ENCODE measurements at places on chromosomes 11 and 22. TPM values are rescaled to one million over a fixed set of nuclear protein-coding genes. Genes with fewer than 3 reads are reported as not detected.

- H3K36me3 ChIP-seq: no peaks in the 10 kb centered on the region
- no peak overlapping the region for H3K27ac ChIP-seq
- DNase-seq: no peak
- no peaks in the 10 kb centered on the region for H3K27me3 ChIP-seq
Observed at GRCh38 chr11:83219095-83219494, 25.6 kb downstream of the ANKRD42 start.

SPDYC gene
- not detected for total RNA-seq

DNA sequence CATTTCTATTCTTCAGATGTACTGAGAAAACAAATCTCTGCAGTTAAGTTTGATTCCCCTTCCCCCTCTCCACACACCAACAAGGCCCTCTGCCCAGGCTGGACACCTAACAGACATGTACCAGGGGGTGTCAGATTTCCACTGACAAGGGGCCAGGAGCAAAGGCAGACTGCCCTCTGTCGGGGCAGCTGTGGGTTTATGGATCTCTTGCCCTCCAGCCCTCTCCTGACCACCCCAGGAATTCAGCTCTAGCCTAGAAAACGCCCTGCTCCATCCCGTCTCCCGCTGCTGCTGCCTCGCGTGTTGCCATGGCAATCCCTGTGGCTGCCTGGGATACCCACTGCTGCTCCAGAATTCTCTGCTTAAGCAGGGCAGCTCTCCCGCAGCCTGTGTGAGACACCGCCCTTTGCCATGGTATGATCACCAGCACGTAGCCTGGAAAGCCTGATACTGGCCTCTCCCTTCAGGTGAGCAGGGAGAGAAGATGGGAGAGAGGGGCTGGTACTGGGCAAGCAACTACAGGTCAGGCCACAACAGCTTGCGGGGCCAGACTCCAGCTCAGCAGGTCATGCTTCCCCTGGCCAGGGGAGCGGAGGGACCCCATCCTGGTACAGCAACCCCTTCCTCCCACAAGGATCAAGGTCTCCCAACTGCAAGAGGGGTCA, 41.6 kb downstream of the BUD13 start:
- no peaks in the 10 kb centered on the region for H3K4me1 ChIP-seq
- H3K27ac ChIP-seq: no peak overlapping the region
- no peaks in the 10 kb centered on the region for H3K27me3 ChIP-seq
- no peak overlapping the region for H3K4me3 ChIP-seq

- H3K27ac ChIP-seq: no peak overlapping the region
- DNase-seq: peak; percentile 42
- H3K4me3 ChIP-seq: no peak overlapping the region
- H3K4me1 ChIP-seq: no peaks in the 10 kb centered on the region
Observed at GRCh38 chr22:30872285-30873041, 96.1 kb downstream of the MORC2 start.

TNRC6B gene
- 20.0 TPM for total RNA-seq

APOA1 gene
- total RNA-seq: 0.16 TPM

- H3K27me3 ChIP-seq: no peaks in the 10 kb centered on the region
- no peak overlapping the region for H3K27ac ChIP-seq
- H3K4me1 ChIP-seq: peaks cover 13% of the 10 kb centered on the region
- no peak for DNase-seq
- H3K36me3 ChIP-seq: no peaks in the 10 kb centered on the region
- no peak overlapping the region for H3K4me3 ChIP-seq
Observed at GRCh38 chr22:17943533-17944249, 80.7 kb downstream of the MICAL3 start.

Measured in pancreas (tissue), 10 donors.